ENCODE measurements at places on chromosomes 11 and 22.
A peak's percentile ranks its signal among the peaks of the same experiment; 100 is the strongest.

GRCh38 chr11:127470306-127470884 lies 469.8 kb upstream of the KIRREL3 start:
- DNase-seq, result no peak

DNA sequence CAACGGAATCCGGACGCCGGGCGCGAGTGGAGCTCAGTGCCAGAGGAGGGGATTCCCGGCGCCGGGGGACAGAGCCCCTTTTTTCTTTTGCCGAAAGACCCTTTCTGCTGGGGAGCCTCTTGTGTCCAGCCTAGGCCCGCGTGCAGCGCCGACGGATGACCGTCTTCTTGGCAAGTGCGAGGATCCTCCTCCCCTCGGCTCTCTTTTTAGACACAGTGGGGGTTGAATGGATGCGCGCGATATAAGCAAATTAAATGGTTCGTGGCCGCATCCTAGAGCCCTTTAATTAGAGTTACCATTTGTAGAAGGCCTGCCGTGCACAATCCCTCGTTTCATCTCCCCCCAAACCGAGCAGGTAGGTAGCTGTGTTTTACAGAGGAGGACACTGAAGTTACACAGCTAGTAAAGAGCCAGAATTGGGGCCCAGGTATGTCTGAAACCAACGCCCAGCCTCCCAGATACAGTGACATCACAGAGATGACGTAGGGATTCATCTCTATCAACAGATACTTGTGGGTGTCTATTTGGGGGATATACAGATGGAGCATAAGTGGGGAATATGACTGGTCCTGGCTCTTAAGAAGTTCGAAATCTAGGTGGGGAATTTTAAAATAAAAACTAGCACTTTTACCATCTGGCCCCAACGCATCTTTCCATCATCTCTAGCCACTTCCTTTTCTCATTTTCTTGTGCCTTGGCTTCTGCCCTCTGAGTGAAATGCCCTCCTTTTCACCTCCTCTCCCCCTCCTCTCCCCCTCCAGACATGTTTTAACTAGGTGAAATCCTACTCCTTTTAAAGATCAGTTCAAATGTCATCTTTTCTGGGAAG lies 875 bp downstream of the TCP11L1 start:
- DNase-seq, result peak; percentile 53

DNA sequence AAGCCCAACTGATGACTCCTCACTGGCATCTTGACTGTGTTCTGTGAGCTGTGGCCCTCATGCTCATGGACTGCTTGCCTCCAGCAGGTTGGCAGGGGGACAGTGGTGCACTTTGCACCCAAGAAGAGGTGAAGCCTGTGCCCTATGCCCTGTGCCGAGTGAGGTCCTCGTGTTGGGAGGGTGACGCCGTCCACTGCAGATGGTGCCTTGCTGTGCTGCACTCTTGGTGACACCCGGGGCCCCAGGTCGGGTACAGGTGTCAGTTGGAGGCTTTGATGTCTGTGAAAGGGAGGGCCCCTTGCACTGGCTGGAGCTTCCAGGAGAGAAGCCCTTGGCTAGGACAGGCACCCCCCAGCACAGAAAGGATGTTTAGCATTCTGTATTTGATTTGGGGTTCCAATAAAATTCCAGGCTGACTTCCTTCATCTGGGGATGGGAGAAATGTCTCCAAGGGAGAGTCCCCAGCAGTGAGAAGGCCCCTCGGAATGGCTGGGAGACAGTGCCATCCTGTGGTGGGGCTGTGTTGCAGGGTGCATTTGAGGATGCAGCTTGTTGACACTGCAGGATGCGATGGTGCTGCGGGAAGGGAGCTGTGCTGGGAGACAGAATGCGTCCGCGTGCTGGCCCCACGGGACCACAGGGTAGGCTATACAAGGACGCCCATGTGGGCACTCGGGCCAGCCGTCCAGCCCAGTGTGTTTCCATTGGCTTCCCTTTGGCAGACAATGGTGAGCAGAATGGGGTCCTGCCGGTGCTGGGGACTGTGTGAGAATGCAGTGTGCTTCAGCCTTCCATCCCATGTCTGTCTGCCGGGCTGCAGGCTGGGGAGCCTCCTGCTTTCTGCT lies 2.5 kb upstream of the ZDHHC8 start:
- DNase-seq, result no peak

GRCh38 chr11:74480688-74481417 lies 12.7 kb downstream of the LIPT2 start:
- DNase-seq, result no peak

DNA sequence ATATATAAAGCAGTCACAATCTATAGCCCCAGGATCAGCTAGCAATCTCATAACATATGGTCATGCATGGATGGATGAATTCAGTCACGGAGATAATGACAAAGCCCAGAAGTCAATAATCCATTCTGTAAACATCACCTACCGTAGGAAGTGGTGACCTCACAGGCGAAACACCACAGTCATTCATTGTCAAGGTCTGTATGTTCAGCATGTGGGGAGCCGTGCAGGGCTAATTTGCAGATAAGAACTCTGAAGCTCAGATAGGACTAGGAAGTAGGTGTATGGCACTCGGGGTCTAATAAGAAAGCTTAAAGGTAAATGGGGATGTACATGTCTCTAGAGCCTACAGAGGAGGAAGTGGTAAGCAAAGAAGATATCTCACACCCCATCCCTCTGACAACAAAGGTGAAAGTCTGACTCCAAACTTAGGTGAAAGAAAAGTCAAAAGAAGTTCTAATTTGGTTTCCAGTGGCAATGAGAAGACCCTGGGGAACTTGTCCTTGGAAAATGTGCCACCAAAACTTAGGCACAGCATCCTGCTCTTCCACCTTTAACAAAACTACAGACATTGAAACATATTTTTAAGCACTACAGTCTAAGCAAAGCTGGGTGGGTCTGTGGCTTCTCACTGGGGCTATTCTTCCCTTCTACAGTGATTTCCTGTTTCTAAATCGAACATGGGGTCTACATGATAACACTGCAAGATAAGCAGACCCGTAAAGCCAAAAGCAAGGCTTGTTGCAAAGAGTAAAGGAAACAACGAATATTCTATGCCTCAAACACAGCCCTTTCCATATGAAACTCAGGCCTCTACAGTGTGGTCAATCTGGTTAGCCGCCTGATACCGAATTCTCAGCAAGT lies 5.2 kb downstream of the CRTAM start:
- no peak for DNase-seq

DNA sequence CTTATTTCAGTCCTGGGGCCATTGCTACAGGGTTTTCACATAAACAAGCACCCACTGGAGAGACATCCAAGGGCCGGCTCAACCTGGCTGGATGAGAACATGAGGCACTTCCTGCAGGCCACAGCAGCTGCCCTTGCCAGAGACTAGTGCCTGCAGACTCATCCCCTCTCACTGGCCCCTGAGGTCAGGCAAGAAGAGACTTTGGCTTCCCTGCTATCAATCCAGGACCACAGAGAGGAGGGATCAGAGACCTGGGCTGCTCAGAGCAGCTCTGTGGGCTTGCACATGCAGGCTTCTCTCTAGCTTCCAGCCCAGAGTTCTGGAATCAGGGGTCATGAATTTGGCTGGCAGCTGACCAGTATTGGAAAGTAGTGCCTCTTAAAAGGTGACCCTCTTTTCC lies 79.5 kb downstream of the CABIN1 start:
- DNase-seq, result no peak

- peak; percentile 48 for DNase-seq
Observed at GRCh38 chr11:8610532-8611116, 16.6 kb upstream of the STK33 start.

GRCh38 chr22:47423861-47424820 lies 661.7 kb downstream of the TBC1D22A start:
- DNase-seq, result no peak

DNA sequence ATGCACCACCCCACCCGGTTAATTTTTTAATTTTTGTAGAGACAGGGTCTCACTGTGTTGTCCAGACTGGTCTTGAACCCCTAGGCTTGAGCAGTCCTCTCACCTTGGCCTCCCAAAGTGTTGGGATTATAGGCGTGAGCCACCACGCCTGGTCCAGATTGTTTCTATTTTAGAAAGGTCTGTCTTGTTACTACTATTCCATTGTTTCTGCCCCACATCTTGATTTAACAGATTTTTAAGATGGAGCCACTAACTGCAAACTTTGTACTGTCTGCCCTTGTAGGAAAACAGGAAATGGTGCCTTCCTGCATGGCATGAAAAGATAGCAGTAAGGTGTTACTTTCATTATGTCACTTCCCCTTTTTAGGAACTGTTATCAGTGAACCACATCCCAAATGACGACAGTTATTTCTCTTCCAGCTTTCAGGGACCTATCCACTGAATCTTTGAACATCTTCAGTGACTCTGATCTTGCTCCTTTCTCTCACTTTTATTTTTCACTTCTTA lies 23.2 kb downstream of the TAF1D start:
- no peak for DNase-seq

DNA sequence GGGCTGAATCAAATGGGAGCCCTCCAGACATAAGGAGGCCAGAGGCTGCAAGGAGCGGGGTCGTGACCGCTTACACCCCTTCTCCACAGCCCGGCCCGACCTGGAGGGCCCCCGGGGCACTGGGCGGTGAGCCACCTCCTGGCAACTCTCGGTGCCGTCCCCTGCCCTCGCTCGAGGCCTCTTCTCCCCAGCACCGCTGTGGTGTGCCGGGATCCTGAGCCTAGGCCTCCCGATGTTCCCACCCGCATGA lies 432 bp upstream of the GP1BB start:
- DNase-seq, result no peak

- no peak for DNase-seq
Observed at GRCh38 chr11:133747409-133747808, 97.9 kb downstream of the SPATA19 start.

GRCh38 chr11:100961633-100962032 lies 168.0 kb downstream of the PGR start:
- no peak for DNase-seq

GRCh38 chr11:101574886-101575285 lies 8.9 kb downstream of the TRPC6 start:
- DNase-seq, result no peak

- DNase-seq, result no peak
Observed at GRCh38 chr11:46597609-46598219, 3.9 kb upstream of the AMBRA1 start.

- DNase-seq, result no peak
Observed at GRCh38 chr11:43832536-43832935, 48.1 kb upstream of the ALKBH3 start.

DNA sequence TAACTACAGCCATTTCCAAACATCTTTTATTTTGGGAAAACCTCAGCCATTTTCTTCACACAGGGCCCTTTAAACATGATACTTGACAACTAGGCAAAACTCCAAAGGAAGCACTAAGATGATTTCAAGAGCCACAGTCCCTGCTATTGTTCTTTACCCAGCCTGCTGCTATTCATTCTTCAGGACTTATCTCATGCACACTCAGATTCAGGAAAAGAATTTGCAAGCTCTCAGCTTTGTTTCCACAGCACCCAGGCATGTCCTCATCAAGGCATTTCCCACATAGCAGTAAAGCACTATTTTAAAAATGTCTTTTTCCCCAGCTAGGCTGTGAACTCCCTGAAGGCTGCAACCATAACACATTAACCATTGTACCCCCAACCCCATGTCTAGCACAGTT lies 609.3 kb upstream of the CCDC90B start:
- DNase-seq, result no peak

DNA sequence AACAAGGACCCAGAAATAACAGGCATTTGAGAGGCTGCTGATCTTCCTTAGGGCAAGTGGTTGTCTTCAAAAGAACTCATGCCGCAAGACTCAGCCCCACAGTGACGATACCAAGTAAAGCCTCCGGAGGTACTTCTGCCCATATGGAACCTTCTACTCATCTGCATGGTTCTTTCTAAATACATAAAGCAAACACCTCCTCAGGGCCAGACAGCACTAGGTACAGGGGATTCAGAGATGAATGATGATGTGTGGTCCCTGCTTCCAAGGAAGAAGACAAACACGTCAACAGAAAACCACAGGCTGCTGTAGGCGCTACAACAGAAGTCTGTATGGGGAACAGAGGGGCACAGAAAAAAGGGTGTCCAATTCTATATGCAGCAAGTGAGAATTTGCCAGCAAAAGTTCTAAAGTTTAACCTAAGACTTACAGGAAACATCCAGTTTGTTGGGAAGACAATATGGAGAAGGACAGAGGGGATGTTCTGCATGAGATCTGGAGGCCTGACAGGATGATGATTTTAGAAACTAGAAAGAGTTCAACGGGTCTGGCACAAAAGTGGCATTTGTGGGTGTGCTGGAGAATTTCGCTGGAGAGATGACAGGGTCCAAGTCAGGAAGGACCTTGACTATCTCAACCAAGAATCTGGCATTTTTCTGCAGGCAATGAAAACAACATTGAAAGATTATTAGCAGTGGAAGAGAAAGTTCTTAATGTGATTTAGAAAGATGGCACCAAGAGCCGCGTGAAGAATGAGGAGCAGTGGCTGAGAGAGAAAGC lies 23.7 kb downstream of the JAML start:
- DNase-seq, result no peak

GRCh38 chr22:46531581-46532175 lies 5.7 kb downstream of the CELSR1 start:
- DNase-seq, result no peak

DNA sequence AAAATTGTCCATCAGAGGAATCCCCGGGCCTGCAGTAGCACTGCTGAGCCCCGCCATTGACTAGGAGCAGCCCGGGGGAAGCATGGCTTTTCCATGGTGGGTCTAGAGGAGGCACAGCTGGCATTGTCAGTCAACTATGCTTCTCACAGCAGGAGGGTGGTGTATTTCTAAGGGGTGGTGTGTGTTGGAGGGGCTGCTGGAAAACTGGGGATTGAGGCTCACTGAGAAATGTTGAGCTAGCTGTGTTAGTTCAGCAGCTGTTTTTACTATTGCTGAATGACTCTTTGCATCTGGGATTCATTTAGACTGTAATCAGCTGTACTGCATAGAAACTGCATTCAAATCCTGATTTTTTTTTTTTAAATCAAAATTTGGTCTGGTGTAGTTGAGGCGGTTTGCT lies 5.6 kb downstream of the DDX10 start:
- DNase-seq, result no peak

DNA sequence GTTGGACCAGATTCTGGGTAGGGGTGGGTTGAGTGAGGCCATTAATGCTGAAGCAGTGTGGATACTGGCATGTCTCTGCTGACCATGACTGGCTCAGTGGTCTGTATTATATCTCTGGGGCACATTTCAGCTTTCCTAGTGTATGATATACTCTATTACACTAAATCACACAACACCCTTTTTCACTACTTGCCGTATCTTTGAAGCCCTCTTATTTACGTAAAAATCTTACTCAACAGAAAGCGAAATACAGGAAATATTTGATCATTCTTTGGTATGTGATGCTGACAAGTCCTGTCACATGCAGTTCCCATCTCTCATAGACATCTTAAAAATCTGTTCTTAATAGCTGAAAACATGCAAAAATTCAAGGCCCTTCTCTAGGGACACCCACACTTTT lies 40.3 kb downstream of the OR5B17 start:
- DNase-seq, result no peak

GRCh38 chr22:25395468-25395867 lies 169.0 kb upstream of the GRK3 start:
- no peak for DNase-seq

GRCh38 chr11:130415731-130416529 lies 12.5 kb downstream of the ADAMTS8 start:
- DNase-seq, result no peak

- no peak for DNase-seq
Observed at GRCh38 chr22:42967933-42968332, 47.0 kb downstream of the PACSIN2 start.

All from T-helper 1 cell (primary cell).